ENCODE measurements at places on chromosomes 11 and 22.

DNA sequence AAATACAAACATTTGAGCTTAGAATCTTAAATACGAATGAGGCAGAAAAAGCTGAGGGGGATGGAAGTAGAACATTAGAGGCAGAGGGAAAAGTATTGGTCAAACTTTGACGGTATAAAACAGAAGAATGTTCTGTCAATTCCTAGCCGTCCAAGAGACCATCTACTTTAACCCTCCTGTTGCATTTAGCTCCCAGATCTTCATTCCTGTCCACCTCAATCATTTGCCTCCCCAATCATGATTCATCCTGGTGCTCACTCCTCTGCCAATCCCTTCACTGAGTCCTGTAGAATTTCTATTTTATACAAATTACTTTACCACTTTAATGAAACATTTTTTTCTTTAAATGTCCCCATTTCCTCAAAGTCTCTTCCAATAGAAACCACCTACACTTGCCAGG lies 28.2 kb downstream of the C2CD3 start:
- DNase-seq: no peak

DNA sequence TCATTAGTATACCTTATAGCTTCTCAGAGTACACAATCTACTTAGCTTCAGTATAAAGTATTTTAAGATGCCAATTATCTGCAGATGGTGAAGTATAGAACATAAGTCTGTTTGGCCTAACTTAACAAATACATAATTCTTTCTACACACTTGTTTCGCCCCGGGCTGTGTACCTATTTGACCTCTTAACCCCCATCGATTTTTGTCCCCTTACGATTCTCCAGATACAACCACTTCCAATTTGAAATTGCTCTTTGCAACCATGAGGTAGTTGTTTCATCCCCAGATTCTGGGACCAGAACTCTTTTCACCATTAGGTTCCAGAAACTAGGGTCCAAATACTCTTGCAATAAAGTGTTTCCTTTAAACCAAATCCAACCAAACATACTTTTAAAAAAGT lies 10.0 kb upstream of the UPB1 start:
- DNase-seq: no peak

DNA sequence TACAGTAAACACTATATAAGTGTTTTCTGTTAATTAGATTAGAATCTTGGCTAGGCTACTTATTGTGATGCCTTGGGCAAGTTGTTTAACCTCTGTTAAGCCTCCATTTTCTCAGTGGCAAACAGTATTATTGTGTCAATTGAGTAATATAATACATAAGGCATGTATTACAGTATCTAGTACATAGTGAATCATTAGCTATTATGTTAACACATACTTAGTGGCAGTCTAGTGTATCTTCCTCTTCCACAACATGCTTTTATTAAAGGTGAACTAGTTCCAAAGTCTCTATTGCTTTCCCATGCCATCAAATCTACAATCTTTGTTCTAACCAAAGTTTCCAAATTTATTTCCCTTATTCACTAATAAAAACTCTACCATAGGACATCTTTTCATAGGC lies 200.9 kb downstream of the SOX6 start:
- DNase-seq: no peak

DNA sequence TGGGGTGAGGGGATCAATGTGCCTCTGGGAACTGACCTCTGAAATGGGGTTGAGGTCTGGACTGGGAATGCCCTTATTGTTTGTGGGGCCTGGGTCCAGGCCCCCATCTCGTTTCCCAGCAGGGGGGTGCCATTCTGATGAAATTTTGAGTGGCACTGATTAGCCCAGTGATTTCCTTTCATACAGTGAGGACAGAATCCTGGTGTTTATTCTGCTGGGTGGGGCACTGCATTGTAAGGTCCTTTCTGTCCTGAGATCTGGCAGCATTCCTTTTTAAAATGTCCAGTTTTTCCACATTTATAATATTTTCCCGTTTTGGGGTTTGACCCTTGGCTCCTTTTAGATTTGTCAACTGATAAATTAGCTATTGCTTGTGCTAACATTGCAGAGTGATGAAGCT lies 27.1 kb downstream of the OR10A6 start:
- no peak for DNase-seq

DNA sequence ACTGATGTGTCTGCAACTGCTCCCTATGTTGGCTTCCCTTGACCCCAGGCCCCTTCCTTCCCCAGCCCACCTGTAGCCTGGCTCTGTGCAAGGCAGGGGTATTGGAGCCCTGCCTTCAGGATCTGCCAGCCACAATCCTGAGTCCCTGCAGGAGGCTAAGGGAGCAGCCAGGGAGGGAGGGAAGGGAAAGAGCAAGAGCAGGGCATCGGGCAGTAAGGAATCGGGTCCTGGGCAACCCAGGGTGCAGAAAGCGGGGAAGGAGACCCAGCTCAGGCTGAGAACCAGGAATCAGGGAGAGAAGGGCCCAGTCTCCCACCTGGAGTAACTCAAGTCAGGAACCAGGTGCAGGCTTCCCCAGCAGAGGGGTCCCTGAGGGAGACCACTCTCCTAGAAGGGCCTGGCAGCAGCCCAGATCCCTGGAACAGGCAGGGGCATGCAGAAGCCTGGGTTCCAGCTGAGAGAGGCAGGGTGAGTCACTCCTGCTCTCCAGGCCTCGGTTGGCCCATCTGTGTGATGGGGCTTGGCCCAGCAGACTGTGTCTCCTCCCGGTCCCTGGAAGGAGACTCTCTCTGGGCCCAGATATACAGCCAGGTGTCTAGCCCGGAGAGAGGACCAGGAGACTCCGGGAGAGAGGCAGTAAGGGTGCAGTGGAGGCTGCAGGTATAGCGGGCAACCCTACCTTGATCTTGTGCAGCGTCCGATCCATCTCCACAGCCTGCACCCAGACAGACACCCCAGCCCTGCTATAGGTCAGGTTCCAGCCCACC lies 13.4 kb downstream of the STARD10 start:
- no peak for DNase-seq

DNA sequence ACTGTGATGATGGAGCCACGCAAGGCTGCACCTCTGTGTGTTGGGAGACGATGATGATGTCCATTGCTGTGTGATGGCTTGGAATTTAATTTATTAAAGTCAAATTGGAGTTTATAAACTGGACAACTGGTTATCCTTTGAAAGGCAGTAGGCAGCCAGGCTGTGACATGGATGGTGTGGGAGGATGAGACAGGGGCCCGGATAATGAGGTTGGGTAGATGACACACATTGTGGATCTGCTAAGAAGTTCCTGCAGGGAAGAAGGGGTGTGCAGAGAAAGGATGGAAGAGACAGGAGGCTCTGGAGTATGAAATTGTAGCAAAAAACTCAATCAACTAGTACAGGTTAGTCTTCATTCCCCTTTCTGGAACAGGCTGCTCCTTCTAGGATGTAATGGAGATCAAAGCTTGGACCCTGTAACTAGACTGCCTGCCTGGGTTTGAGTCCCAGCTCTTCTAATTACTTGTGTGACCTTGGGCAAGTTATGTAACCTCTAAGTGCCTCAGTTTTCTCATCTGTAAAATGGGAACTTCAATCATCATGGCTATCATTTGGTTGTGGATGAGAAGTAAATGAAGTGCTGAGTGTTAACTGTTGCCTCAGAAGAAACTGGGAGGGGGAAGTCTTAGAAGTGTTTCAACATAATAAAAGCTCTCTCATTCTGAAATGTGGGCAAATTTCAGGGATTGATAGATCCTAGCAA lies 4.2 kb upstream of the HINFP start:
- DNase-seq: no peak

GRCh38 chr11:8598506-8598905 lies 4.5 kb upstream of the STK33 start:
- no peak for DNase-seq

All from stimulated activated CD4-positive, alpha-beta T cell treated with anti-CD3 and anti-CD28 coated beads, Interleukin-2, amount 100 ng/mL, for 48 hours (primary cell).